ENCODE measurements at places on chromosomes 11 and 22. TPM values are rescaled to one million over a fixed set of nuclear protein-coding genes. Genes with fewer than 3 reads are reported as not detected.
A peak's percentile ranks its signal among the peaks of the same experiment; 100 is the strongest.

- no peaks in the 10 kb centered on the region for H3K27me3 ChIP-seq
- DNase-seq, result peak; percentile 16
- peak overlapping the region; percentile 84 for H3K27ac ChIP-seq
- H3K4me1 ChIP-seq, result peaks cover 17% of the 10 kb centered on the region
- H3K36me3 ChIP-seq, result no peaks in the 10 kb centered on the region
- H3K4me3 ChIP-seq, result peak overlapping the region; percentile 41
These were observed 13.0 kb upstream of the CXCR5 start for GRCh38 chr11:118870396-118871343.

DNA sequence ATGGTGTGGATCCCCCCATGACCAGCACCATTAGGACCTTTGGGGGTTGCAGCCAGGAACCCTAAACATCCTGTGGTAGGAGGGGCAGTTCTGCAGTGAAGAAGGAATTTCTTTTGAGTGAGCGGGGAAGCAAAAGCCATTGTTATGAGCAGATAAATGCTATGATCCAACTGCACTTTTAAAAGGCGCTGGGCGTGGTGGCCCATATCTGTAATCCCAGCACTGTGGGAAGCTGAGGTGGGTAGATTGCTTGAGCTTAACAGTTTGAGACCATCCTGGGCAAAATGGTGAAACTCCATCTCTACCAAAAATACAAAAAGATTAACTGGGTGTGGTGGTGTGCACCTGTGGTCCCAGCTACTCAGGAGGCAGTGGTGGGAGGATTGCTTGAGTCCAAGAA, 5.9 kb upstream of the TOMM22 start:
- H3K27me3 ChIP-seq, result no peaks in the 10 kb centered on the region
- no peak for DNase-seq
- no peak overlapping the region for H3K4me3 ChIP-seq
- peaks cover 10% of the 10 kb centered on the region for H3K36me3 ChIP-seq

- H3K27ac ChIP-seq, result no peak overlapping the region
- H3K36me3 ChIP-seq, result no peaks in the 10 kb centered on the region
- DNase-seq, result no peak
- no peak overlapping the region for H3K4me3 ChIP-seq
- H3K4me1 ChIP-seq, result peaks cover 5% of the 10 kb centered on the region
These were observed 5.2 kb upstream of the C22orf42 start for GRCh38 chr22:32164075-32164860.

Gene PHOX2A
- total RNA-seq, result 5.6 TPM

Gene OOSP4B
- total RNA-seq, result not detected

Gene OR5D13
- total RNA-seq, result not detected

- no peak for DNase-seq
- no peaks in the 10 kb centered on the region for H3K36me3 ChIP-seq
- H3K4me1 ChIP-seq, result no peaks in the 10 kb centered on the region
- H3K4me3 ChIP-seq, result no peak overlapping the region
- peaks cover 11% of the 10 kb centered on the region for H3K27me3 ChIP-seq
These were observed 12.3 kb downstream of the POU2AF1 start for GRCh38 chr11:111366560-111367410.

DNA sequence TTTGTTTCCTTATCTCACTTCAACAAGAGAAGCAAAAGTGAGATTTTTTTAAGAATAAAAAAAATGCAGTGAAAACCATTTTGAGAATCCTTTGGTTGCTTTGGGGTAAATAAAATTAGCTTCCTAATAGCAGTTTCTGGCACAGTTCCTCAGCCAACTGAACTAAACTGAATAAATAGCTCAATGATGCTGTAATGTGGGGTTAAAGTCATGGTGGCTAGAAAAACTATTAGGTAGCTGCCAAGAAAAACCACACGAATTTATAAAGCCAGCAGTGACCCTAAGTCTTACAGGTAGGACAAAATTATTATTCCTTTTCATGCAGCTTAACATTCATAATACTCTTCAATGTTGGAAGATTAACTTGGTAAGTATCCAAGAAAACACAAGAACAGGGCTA, 142.4 kb downstream of the APIP start:
- no peaks in the 10 kb centered on the region for H3K4me1 ChIP-seq
- H3K36me3 ChIP-seq, result peaks cover 30% of the 10 kb centered on the region
- DNase-seq, result no peak
- H3K27ac ChIP-seq, result no peak overlapping the region
- no peak overlapping the region for H3K4me3 ChIP-seq
- H3K27me3 ChIP-seq, result no peaks in the 10 kb centered on the region

- DNase-seq, result no peak
- no peaks in the 10 kb centered on the region for H3K36me3 ChIP-seq
- H3K4me1 ChIP-seq, result peaks cover 30% of the 10 kb centered on the region
- no peaks in the 10 kb centered on the region for H3K27me3 ChIP-seq
- no peak overlapping the region for H3K4me3 ChIP-seq
- H3K27ac ChIP-seq, result no peak overlapping the region
These were observed 7.9 kb downstream of the FAM118A start for GRCh38 chr22:45317551-45318167.

GRCh38 chr11:68528630-68529029, 68.1 kb downstream of the PPP6R3 start:
- no peaks in the 10 kb centered on the region for H3K27me3 ChIP-seq
- no peak overlapping the region for H3K4me3 ChIP-seq
- no peak for DNase-seq
- H3K36me3 ChIP-seq, result peaks cover 23% of the 10 kb centered on the region
- H3K4me1 ChIP-seq, result peaks cover 39% of the 10 kb centered on the region

DNA sequence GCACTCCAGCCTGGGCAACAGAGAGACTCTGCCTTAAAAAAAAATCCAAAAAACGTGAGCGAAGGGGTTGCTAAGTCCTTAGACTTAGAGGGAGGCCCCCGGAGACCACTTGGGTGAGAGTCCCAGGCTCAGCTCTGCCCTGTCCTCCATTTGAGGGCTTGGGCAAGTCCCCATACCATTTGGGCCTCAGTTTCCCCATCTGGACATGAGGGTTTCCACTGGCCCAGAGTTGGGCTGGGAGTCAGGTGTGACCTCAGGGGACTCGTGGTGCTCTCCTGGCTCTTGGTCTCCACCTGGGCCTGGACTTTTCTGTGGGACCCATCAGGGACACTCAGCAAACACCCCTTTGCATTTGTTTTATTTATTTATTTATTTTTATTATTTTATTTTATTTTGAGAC, 35.2 kb upstream of the CSNK1E start:
- peaks cover 3% of the 10 kb centered on the region for H3K36me3 ChIP-seq
- no peak overlapping the region for H3K4me3 ChIP-seq
- no peak for DNase-seq
- H3K4me1 ChIP-seq, result peaks cover 4% of the 10 kb centered on the region

GRCh38 chr22:36180038-36180880, 19.7 kb upstream of the APOL3 start:
- DNase-seq, result peak; percentile 74
- H3K27me3 ChIP-seq, result no peaks in the 10 kb centered on the region
- no peak overlapping the region for H3K27ac ChIP-seq
- H3K36me3 ChIP-seq, result no peaks in the 10 kb centered on the region

Gene LARGE2
- 0.48 TPM for total RNA-seq

- no peak for DNase-seq
- no peaks in the 10 kb centered on the region for H3K27me3 ChIP-seq
- H3K27ac ChIP-seq, result no peak overlapping the region
These were observed 5.5 kb downstream of the DCUN1D5 start for GRCh38 chr11:103086461-103086860.

DNA sequence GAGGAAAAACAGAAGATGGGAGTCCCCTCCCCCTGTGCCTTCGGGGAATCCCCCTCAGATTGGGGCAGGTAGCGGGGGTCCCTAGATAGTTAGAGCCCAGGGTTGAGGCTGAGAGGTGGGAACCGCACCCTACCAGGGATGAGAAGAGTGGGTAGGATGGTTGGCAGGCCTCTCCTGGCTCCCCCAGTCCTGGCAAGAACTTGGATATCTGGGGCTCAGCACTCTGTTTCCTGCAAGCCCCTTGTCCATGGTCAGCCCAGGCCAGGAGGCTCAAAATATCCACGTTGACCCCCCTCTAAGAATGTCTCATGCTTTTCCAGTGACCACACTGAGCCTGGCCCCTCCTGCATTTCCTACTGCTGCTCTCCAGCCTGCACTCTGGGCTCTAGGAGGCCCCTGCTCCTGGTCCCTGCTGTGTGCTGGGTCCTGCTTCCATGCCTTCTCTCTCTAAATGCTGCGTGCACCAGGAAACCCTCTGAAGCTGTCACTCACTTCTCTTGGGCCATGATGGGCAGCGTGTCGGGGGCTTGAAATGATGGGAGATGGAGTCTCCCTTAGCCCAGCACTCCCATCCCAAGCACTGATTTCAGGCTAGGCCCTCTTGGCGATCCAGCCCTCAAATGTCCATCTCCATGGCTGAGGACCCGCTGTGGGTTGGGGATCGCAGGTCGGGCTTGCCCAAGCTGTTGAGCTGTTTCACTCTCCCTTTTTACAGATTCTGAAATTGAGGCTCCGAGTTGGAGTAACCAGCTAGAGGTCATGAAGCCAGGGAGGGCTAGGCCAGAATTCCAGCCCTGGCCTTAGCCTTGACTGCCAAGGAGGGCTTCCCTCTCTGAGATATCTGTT, 2.0 kb downstream of the MAP3K11 start:
- peak overlapping the region; percentile 83 for H3K27ac ChIP-seq
- no peaks in the 10 kb centered on the region for H3K36me3 ChIP-seq
- H3K27me3 ChIP-seq, result no peaks in the 10 kb centered on the region
- peak overlapping the region; percentile 87 for H3K4me3 ChIP-seq

Gene MS4A15
- not detected for total RNA-seq

Gene ATL3
- 15.2 TPM for total RNA-seq

Gene APOL5
- not detected for total RNA-seq
